ENCODE measurements at places on chromosomes 4 and X.

DNA sequence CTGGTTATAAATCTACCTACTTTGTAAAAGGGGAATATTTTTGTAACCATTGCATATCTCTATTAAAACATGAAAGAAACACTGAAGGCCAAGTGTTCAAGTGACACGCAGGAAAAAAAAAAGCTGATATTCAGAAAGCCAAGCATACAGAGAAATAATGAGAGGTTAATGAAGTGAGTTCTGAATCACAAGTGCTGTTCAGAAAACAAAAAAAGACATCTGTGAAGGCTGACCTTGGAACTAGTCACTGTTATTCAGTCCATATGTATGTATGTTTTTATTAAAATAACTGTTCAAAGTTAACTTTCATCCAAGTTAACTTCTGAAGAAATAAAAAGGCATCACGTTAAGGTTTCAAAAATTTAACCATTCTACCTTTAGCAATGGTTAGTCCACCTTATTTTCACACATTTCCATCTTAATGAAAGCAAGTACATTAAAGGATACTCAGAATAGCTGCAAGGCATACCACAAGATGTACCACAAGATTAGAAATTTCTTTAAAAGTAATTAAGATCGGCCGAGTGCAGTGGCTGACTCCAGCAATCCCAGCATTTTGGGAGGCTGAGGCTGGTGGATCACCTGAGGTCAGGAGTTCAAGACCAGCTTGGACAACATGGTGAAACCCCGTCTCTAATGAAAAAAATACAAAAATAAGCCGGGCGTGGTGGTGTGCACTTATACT lies 31.4 kb downstream of the SH3RF1 start:
- DNase-seq, result no peak

DNA sequence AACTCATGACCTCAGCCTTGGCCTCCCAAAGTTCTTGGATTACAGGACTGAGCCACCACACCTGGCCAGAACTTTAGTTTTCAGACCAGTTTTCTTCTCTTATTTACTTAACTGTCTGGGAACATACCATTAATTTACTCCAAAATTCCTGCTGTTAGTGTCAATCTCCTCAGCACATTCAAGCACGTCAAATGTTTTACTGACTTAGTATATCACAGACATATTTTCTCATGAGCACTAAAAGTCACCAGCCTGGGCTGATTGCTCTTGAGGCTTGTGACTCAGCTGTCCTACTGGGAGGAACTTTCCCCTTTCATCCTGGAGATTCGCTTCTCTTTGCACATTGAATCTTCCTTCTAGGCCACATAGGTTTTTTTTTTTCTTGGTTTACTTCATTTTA lies 109.6 kb downstream of the PCDH18 start:
- DNase-seq, result peak; percentile 30

DNA sequence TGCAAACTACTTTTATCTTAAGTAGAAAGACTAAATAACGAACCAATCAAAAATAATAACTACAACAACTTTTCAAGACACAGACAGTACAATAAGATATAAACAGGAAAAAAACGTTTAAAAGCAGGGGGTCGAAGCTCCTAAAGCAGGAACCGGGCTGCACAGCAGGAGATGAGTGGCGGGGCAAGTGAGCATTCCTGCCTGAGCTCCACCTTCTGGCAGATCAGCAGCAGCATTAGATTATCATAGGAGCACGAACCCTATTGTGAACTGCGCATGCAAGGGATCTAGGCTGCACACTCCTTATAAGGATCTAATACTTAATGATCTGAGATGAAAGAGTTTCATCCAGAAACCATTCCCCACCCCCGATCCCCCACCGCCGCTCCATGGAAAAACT lies 146.2 kb downstream of the TEX11 start:
- DNase-seq, result no peak

DNA sequence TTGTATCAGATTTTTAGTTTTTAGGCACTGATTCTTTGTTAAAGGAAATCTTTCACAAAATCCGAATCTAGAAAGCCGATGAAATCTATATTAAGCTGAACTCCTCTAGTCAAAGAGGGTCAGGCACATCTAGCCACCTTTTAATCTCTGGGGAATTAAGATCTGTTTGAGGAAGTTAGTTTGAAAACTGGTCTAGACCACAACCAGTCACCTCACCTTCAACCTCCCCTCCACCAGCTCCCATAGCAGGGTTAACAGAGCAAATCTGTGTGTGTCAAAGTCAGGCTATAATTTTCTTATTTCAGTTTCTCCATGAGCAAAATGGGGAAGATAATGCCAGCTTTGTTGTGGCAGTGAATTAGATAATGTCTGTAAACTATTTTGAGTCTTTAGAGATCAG lies 110.0 kb upstream of the IGFBP7 start:
- no peak for DNase-seq

- peak; percentile 39 for DNase-seq
Observed at GRCh38 chrX:150486011-150486410, 82.4 kb upstream of the MTM1 start.

- peak; percentile 50 for DNase-seq
Observed at GRCh38 chrX:123648028-123648810, 84.6 kb downstream of the THOC2 start.

All from fibroblast of skin of right quadriceps (primary cell).